ENCODE measurements at places on chromosomes 1 and 21.

DNA sequence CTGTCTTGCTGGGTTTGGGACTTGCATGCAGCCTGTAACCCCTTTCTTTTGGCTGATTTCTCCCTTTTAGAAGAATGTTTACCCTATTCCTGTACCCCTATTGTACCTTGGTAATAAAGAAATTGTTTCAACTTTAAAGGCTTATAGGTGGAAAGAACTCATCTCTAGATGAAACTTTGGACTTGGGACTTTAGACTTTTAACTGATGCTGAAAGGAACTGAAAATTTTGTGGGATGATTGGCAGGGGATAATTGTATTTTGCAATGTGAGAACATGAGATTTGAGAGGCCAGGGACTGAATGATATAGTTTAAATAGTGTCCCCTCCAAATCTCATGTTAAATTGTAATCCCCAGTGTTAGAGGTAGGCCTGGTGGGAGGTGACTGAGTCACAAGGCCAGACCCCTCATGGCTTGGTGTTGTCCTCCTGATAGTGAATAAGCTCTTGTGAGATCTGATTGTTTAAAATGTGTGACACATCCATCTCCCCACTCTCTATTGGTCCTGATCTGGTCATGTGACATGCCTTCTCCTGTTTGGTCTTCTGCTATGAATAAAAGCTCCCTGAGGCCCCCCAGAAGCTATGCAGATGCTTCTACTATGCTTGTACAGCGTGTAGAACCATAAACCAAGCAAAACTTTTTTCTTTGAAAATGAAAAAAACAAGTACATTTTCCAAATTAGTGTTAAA lies 1621.3 kb upstream of the B3GALT2 start:
- DNase-seq: no peak

DNA sequence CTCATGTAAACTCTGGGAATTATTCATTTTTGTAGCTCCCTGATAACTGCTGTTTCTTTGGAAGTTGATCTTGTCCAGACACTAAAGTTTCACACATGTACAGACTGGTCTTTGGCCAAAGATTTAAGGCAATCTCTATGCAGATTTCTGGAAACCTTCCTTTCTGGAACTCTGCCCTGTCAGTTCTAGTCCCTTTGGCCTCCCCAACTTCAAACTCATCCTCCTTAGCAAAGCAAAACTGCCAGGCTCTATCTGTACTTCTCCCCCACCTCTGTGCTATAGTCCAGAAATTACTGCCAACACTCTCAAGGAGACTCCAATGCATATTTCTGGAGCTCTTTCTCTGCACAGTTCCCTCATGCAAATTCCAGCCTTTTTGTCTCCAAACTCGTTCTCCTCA lies 36.5 kb downstream of the C1orf198 start:
- DNase-seq: no peak

DNA sequence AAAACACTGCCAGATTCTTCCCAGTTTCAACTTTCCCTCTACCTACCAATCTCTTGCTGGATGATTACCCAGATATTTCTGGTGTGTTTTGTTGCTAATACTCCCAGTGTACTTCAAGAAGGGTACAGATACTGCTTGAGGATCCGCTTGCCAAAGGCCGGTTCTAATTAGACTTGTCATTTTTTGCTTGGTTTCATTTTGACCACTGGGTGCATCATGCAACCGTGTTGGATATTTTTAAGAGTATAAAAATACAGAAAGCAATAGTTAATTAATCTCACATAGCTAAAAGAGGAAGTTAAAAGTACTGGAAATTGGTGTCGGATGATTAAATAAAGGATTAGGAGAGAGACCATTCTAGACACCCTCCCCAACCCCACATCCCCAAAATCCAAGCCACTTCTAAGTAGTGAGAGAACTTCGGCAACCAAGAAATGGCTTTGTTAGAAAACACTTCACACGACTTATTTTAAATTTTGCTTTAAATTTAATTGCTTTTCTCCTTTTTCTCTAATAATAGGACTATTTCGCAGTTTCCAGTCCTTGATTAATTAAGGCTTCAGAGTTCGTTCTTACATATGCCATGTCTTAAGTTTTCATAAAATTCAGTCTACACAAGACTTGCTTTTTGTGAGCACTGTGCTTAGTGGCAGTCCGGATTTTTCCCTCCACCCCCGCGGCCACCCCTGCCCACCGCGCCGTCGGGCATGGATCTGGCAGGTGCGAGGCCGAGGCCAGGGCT lies 2.5 kb upstream of the CDKN2C start:
- DNase-seq: no peak

GRCh38 chr1:113928187-113928930 lies 765 bp upstream of the HIPK1 start:
- no peak for DNase-seq

- no peak for DNase-seq
These were observed 199.5 kb downstream of the LRRIQ3 start for GRCh38 chr1:73998348-73998959.

- DNase-seq: no peak
These were observed 42.7 kb downstream of the OLIG1 start for GRCh38 chr21:33112681-33113080.

Measured in CD8-positive, alpha-beta T cell (primary cell).